Activated CD4-positive, alpha-beta T cell treated with anti-CD3 and anti-CD28 coated beads, Interleukin-2, amount 50 U/mL, for 4 hours (primary cell): ENCODE measurements at places on chromosomes 4 and X.

GRCh38 chr4:73734530-73735001 lies 5.8 kb upstream of the CXCL8 start:
- no peak for DNase-seq

DNA sequence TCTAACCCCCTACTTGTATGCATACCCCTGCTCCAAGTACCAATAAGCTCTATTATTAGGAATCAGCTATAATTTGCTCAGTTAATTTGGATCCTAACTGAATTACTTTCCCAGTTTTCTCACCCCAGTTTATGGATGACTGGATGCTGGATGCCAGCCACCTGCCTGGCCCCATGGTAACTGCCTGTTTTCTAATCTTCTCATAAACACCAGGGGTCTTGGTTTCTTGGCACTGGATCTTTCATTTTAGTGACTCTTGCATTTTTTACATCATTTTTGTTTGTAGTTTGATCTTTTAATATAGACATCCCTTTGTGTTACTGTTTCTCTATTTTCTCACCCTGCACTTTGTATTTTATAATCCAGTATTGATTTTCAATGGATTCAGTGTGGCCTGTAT lies 246.8 kb downstream of the ADGRL3 start:
- no peak for DNase-seq

DNA sequence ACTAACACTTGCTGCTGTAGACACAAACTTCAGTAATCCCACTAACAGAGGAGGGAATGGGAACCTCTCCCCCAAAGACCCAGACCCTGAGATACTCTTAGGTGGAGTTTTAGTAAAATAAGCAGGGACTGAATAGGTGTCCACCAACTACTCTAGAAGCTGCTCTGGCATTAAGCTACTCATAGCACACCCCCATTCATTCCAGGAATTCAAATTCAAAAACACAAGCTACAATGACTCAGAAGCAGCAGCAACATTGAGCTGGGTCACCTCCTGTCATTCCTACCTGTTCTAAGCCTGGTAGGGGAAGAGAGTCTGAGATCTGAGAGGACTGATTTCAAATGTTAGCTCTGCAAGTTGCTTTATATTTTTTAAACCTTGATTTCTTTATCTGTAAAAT lies 135.4 kb upstream of the FRMPD4 start:
- DNase-seq = no peak

DNA sequence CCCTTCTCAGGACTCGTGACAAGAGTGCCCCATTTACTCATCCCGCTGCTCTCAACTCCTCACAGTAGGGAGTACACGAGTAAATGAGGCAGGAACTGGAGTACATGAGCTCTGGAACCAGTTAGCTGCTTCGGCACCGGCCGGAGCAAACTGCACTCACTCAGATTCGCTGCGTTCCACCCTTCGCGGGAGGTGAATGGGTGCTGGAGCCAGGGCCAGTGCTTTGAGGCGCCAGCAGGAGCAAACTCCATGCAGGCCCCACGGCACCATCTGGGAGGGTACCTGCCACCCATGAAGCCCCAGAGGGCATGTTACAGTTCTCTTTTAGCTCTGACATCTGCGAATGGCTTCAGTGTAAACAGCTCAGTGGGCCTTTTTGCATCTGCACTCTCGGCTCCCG lies 315.5 kb upstream of the GK2 start:
- DNase-seq = no peak

GRCh38 chr4:14125375-14126129 lies 498.0 kb upstream of the BOD1L1 start:
- no peak for DNase-seq

DNA sequence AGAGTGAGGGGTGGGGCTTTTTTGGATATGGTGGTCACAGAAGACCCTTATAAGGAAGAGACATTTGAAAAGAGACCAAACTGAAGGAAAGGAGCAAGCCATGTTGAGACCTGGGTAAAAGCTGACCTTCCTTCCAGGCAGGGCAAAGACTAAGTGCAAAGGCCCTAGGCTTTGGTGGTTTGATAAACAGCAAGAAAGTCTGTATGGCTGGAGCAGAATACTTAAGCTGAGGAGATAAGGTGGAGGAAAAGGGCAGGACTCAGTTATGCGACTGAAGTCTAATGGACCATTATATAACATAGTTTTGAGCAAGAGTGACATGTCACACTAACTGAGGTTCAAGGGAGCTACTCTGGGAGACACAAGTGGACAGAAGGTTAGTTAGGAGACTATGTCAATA lies 20.0 kb downstream of the SH3RF1 start:
- no peak for DNase-seq

DNA sequence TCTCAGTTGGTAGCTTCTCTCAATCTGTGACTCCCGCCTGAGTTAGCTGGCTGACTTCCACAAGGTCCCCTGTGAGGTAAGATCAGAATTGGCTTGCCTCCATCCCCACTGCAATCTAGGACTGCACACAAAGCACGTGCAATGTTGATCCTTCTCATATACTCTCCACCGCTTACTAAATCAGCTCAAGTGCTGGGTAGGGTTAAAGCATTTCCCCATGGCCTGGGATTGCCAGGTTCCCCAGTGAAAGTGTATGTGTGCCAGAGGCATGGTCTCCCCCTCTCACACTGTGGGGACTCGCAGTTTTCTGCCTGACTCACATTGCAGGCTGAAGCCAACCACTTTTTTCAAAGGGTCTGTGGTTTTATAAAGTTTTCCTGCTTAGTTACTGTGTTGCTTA lies 886.9 kb downstream of the FAM133A start:
- DNase-seq = no peak

DNA sequence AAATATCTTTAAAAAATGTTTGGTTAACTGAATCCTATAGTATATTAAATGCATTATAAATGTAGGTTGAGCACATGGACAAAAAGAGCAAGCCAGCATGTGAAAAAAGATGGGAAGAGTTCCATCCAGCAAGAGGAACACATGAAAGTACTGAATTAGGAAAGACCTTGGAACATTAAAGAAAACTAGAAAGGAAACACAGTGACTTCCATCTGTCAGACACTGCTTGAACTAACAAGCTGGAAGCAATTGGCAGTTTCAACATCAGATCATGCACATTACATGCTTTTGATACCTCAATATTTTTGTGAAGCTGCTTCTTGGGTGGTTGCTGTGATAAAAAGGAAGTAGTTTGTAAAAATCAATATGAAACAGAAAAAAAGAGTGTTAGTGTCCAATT lies 626.8 kb upstream of the GNPDA2 start:
- DNase-seq = no peak

- DNase-seq = no peak
Measured at GRCh38 chr4:151219948-151220347, 57.0 kb upstream of the PRSS48 start.

DNA sequence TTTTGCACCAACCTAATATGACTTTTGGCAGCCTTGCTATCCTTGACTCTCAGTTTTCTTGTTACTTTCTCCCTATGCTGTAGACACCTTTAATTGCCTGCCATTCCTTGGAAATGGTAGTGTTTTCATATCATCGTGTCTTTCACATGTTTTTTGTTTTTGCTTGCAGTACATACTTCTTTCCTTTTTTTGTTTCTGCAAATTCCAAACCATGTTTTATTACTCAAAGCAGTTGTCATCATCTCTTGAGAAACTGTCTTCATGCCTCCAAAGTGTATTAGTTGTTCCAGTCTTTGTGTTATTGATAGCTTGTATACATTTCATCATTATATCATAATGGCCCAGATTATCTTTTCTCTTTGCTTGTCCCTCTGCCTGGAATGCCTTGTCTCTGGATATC lies 57.1 kb downstream of the PDLIM5 start:
- DNase-seq = no peak

DNA sequence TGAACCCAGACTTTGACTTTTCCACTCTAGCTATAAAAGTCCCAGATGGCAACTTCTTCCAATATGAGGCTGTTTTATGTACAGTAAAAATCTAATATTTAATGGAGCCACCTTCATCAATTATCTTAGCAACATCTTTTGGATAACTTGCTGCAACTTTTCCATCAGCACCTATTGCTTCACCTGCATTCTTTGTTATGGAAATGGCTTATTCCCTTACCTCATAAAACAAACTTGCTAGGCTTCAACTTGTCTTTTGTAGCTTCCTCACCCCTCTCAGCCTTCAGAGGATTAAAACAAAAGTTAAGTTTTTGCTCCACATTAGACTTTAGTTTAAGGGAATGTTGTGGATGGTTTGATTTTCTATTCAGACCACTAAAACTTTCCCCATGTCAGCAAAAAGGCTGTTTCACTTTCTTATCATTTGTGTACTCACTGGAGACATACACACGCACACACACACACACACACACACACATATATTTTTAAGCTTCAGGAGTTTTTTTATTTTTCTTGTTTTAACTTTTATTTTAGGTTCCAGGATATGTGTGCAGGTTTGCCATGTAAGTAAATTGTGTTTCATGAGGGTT lies 1296.1 kb upstream of the PABPC4L start:
- DNase-seq = no peak

GRCh38 chr4:48022192-48022799 lies 5.7 kb downstream of the NIPAL1 start:
- DNase-seq = no peak

- no peak for DNase-seq
Measured at GRCh38 chr4:171954650-171955049, 141.4 kb downstream of the GALNTL6 start.
